ENCODE measurements at places on chromosomes 1 and 21.

DNA sequence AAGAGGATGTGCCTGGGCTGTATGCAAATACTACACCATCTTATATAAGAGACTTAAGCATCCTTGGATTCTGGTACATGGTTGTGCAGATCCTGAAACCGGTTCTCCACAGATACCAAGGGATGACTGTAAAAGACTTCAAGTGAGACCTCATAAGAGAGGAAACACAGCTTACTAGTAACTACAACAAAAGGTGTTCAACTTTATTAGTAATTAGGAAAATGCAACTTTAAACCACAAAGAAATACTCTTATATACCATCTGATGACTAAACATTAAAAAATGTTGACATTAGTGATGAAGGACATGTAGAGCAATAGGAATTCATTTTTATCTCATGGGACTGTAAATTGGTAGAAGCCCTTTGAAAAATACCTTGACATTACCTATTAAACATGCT, 102.7 kb downstream of the RASAL2 start:
- no peak for DNase-seq

- no peak for DNase-seq
Observed at GRCh38 chr1:177984761-177985160, 14.9 kb upstream of the SEC16B start.

DNA sequence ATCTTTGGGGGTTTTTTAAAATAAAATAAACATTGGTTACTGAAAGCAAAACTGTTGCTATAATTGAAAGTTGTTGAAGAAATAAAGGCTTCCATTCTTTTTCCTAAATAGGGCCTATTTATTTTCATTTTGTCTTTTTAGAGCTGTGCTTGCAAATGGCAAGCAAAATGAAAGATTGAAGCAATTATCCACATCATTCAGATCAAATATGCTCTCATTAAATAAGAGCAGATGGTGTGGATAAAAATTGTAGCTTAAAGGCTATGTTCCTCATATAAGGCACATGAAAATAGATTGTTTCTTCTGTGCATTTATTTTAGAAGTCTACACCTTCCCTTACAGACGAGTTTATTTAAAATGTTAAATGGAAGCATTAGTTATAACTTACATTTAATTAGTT, 1317.7 kb downstream of the MRPL39 start:
- DNase-seq: no peak

DNA sequence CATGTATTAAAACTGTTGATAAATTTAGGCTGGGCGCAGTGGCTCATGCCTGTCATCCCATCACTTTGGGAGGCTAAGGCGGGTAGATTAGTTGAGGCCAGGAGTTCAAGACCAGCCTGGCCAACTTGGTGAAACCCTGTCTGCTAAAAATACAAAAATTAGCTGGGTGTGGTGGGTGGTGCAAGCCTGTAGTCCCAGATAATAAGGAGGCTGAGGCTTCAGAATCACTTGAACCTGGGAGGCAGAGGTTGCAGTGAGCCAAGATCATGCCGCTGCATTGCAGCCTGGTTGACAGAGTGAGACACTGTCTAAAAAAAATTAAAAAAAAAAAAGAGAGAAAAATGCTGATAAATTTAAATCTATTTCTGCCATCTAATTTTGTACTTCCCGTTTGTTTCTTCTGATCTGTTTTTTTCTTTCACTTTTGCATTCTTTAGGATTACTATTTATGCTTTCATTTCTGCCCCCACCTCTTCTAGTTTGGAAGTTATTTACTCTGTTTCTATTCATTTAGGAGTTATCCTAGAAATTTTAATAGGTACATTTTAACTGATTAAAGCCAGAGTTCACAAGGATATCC, 3.2 kb upstream of the DENND1B start:
- no peak for DNase-seq

DNA sequence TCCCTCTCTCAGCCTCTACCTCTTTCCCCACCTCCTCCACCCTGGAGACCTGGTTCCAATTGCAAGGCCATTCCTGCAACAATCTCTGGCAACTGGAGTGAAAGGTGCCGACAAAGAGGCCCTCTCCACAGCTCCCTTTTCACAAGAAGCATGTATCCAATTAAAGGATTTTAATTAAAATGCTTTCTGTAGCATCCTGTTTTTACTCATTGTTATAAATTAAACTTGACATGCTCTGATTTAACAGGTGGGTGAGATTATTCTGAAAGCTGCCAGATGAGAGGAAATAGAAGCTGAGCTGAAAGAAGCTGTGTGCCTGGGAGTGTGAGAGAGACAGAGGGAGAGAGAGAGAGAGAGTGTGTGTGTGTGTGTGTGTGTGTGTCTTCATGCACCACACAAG, 160.5 kb downstream of the TBX15 start:
- no peak for DNase-seq

- peak; percentile 55 for DNase-seq
Observed at GRCh38 chr1:25810341-25811299, 9.1 kb upstream of the MTFR1L start.

- no peak for DNase-seq
Observed at GRCh38 chr1:29502911-29503840, 266.9 kb downstream of the PTPRU start.

DNA sequence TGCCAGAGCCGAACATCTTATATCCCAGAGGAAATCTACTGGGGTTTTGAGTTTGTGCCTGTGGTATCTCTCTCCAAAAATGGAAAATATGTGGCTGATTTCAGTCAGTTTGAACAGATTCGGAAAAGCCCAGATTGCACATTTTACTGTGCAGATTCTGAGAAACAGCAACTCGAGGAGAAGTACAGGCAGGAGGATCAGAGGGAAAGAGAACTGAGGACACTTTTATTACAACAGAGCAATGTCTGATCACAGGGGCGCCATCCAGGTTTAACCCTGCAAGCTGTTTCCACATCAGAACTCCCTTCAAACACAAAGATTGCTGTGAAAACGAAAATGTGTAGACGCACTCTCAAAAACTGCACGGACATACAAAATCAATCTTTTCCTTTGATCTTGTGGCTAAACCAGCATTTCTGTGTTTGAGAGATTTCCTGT, 43.4 kb downstream of the KCNJ15 start:
- DNase-seq: no peak

GRCh38 chr1:165434281-165434680, 10.6 kb downstream of the RXRG start:
- DNase-seq: no peak

GRCh38 chr1:230503726-230504125, 77.6 kb upstream of the PGBD5 start:
- no peak for DNase-seq

DNA sequence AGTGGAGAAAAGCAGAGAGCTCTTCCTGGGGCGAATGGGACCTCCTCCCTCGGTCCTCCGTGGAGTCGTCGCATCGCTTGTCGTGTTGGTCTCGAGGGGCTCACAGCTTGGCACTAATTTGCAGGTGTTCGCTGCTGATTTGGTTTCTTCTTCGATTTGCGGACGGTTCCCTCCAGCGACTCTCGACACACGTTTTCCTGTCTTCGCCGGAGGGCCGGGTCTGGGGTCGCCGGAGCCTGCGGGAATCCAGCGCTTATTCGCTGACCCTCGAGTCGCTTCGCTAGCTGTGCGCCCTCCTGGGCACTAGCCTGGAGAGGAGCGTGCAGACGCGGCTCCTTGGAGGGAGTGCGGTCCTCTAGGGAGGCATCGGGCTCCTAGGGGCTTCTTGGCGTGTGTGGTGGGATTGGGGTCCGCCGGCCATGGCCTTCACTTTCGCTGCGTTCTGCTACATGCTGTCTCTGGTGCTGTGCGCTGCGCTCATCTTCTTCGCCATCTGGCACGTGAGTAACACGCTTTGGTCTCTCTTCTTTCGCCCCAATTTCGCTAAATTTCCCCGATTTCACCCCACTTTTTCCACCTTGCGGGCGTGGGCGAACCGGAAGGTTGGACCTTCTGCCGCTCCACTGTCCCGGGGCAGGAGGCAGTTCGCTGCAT, 766 bp downstream of the CNIH3 start:
- DNase-seq: no peak

GRCh38 chr21:45281411-45282282, 6.0 kb downstream of the POFUT2 start:
- DNase-seq: no peak

GRCh38 chr1:86773341-86774288, 69.2 kb downstream of the SH3GLB1 start:
- peak; percentile 35 for DNase-seq

GRCh38 chr1:225445639-225446594, 18.1 kb upstream of the LBR start:
- DNase-seq: no peak

GRCh38 chr21:46096596-46097335, 1.1 kb upstream of the COL6A2 start:
- DNase-seq: no peak

DNA sequence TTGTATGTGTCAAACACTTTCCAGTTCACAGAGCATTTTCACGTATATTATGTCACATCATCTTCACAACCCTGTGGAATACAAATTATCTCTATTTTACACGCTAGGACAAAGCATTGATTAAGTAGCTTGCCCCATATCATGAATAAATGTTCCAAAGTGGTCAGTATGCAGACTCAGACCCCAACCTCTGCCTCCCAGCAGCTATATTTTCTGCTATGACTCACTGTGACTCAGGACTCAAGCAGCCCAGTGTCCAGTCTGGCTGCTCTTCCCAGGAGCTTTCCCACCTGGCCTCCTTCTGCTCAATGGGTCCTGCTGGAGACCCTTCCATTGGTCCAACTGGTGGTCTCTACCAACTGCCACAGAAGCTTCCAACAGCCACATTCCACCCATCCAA, 56.0 kb upstream of the RAP1A start:
- peak; percentile 6 for DNase-seq

DNA sequence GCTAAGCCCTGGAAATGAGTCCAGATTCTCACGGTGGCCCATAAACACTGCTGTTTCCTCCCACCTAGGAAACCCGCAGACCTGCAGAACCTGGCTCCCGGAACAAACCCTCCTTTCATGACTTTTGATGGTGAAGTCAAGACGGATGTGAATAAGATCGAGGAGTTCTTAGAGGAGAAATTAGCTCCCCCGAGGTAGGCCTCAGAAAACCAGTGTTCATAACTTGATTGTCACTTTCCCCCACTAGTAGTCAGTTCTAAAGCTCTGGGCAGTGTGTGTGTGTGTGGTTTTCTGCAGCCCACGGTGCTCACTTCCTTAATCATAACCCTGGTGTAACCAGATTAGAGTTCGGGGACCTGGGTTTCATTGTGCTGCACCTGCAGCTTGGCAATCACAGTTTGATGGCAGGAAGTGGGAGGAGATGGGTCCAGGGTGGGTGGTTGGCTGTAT, 39.1 kb downstream of the CLIC6 start:
- DNase-seq: no peak

GRCh38 chr1:159791031-159791430, 10.3 kb downstream of the DUSP23 start:
- DNase-seq: no peak

DNA sequence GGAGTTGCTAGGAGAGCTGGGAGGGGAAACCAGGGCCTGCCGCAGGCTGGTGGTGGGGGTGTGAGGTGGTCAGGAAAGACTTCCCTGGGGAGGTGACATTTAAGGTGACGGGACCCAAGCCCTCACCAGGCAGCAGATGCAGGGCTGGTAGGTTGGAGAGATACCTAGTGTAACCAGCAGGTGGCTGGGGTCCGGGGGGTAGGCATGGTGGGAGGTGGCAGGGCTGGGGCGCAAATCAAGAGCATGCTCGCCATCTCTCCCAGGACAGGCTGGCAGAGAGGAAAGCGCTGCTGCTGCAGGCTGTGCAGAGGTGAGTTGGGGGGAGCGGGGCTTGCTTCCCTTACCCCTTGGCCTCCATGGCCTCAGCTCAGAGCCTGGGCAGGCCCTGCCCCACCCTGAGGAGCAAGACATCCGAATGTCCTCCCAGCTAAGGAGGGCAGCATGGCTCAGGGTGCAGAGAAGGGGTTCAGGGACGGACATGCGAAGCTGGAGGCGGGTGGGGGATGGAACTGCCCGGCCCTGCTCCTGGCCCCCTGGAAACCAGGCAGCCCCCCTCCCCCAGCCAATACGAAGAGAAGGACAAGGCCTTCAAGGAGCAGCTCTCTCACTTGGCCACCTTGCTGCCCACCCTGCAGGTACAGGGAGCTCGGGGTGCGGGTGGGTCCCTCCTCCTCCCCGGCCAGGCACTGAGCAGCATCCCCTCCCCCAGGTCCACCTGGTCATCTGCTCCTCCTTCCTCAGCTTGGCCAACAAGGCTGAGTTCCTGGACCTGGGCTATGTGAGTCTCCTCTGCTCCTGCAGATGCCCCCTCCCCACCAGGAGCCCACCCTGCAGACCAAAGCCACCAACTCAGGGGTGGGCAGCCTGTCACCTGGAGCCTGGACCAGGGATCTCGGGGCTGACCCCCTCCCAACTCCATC, 4.0 kb downstream of the RNF207 start:
- no peak for DNase-seq

DNA sequence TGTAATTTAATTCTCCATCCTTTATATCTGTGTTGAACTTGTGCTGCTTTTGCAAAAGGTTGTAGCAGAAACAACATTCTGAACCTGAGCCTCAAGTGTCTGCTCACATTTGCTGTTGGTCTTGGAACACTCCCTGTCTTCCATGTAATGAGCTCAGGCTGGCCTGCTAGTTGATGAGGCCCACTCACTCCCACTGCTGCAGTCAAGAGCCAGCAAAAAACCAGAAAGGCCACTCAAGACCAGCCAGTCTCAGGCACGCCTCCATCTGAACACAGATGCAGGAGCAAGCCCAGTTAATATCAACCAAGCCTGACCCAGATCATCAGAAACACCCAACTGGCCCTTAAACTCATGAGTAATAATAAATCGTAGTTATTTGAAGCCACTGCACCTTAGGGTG, 342.2 kb upstream of the NFIA start:
- DNase-seq: no peak

DNA sequence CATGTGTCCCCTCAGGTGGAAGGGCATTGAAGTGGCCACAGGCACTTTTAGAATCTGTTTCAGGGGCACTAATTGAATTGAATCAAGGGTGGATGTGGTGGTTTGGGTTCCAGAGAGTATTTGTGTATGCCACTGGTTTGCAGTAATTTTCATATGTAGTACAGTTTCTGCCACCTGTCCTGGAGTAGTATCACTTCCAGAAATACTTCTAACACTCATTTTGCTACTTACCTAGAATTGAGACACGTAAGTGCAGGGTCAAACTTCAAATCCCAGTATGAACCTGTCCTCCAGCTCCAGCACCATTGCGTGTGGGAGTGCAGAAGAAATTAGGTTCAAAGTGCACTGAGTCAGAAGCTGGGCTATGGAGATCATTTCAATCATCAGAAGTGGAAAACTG, 26.8 kb downstream of the RSPH1 start:
- DNase-seq: peak; percentile 65

- DNase-seq: no peak
Observed at GRCh38 chr1:168708698-168709404, 20.2 kb downstream of the DPT start.

- DNase-seq: no peak
Observed at GRCh38 chr21:37593015-37593414, 226.4 kb downstream of the DYRK1A start.

DNA sequence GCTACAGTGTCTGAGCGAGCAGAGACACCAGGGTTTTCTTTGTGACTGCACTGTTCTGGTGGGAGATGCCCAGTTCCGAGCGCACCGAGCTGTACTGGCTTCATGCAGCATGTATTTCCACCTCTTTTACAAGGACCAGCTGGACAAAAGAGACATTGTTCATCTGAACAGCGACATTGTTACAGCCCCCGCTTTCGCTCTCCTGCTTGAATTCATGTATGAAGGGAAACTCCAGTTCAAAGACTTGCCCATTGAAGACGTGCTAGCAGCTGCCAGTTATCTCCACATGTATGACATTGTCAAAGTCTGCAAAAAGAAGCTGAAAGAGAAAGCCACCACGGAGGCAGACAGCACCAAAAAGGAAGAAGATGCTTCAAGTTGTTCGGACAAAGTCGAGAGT, 2.7 kb downstream of the ZBTB18 start:
- DNase-seq: no peak

- DNase-seq: peak; percentile 24
Observed at GRCh38 chr1:2091611-2092604, 41.7 kb downstream of the PRKCZ start.

GRCh38 chr1:52139817-52140540, 1.9 kb upstream of the ZFYVE9 start:
- DNase-seq: no peak

All from LoVo (cell line).